ENCODE measurements at places on chromosomes 6 and 20.

DNA sequence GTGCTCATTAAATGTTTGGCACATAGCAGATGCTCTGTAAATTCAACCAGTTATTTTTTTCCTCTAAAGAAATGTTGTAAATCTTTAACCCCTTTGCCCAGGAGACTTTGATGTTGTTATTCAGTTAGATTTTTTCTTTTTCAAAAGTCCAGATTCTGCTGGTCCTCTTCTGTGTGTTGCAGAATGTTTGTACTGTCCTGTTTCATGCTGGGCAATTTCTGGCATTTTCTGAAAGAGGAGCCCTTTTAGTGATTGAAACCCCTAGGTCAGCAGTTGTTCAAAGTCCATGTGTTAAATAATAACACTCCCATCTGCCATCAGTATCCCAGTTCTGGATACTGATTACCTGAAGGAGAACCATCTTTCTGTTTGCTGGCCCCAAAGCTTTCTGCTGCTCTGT is 1.3 kb upstream of the SLC17A1 start:
- no peak for DNase-seq

DNA sequence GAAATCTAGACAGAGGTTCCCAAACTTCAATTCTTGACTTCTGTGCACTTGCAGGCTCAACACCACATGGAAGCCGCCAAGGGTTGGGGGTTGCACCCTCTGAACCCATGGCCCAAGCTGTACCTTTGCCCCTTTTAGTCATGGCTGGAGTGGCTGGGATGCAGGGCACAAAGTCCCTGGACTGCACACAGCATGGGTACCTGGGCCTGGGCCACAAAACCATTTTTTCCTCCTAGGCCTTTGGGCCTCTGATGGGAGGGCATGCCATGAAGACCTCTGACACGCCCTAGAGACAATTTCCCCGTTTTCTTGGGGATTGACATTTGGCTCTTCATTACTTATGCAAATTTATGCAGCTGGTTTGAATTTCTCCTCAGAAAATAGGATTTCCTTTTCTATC is 342.0 kb downstream of the TPBG start:
- DNase-seq: no peak

DNA sequence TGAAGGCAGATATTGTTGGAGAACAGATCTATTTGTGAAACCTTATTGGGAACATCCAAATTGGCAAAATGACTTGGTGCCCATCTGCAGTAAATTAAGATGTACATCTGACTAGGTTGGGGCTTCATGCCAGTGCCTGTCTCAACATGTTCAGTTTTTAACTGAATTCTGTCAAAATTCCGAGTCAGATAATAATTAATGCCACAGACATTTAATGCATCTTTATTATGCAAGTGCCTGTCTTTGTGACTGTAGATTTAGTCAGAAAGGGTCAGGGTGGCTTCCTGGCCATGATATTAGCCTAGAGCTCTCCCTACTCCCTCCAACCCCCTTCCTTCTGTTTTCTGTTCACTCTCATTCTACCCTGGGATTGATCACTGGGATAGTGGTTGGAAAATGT is 199.3 kb upstream of the FLRT3 start:
- no peak for DNase-seq

DNA sequence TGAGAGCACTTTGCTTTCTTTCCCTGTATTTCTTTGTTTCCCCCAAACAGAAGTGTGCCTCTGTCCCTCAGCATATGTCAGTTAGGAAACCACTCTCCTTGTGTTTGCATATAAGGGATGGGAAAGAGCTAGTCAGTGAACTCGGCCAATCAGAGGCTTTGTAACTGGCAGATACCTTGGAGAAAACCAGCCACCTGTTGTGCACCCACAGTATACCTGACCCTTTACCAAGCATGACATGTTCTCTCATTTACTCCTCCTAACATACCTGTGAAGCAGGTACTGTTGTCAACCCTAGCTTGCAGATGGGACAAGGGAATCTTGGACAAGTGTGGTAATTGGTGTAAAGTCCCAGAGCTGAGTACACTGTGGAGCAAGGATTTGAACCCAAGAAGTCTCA is 96.1 kb upstream of the FAM8A1 start:
- no peak for DNase-seq

DNA sequence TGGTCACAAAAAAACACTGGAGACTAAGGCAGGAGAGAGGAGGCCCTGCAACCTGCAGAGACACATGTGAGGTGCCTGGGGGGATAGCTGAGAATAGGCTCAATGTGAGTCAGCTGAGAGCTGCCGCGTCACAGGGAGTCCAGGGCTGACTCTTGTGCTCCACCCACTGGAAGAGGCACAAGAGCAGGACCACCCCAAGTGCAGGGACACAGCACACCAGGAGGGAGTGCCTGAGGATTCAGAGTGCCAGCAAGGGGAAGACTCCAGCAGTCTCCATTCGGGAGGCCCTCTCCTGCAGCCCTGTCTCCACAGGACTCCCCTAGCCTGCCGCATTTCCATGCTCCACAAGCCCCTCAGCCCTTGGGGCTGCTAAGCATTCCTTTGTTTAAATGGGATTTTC is 105.5 kb downstream of the HUS1B start:
- DNase-seq: no peak

- DNase-seq: no peak
Observed at GRCh38 chr6:39793516-39793915, 1.3 kb downstream of the DAAM2 start.

DNA sequence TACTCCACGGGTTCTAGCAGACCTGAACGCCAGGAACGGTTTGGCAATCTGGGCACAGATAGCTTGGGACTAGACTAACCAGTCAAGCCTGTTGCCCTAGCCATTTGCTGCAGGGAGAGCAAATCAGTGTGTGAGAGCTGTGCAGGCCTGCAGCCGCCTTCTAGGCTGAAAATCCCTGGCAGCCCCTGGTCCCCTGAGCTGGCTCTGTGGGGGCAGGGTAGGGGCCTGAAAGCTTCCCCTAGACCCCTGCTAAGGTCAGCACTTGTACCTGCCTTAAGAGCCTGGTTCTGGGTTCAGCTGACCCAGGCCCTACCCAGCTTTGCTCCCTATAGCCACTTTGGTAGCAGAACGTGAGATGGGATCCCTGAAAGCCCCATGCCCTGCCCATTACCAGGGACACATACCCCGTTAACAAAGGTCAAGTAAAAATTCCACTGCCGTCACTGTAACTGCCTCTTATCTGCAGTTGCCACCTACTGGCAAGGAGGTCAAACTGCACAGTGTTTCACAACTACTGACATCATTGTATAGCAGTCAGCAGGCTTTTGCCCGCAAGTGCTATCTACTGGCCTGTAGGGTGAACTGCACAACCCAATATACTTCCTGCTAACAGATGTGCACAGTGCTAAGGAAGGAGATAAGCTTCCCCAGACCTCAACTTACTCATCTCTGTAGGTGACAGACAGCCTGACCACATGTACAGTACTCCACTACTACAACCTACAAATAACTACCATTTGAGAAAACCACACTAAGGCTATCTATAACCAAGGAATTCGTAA is 95.1 kb upstream of the OLIG3 start:
- peak; percentile 6 for DNase-seq

DNA sequence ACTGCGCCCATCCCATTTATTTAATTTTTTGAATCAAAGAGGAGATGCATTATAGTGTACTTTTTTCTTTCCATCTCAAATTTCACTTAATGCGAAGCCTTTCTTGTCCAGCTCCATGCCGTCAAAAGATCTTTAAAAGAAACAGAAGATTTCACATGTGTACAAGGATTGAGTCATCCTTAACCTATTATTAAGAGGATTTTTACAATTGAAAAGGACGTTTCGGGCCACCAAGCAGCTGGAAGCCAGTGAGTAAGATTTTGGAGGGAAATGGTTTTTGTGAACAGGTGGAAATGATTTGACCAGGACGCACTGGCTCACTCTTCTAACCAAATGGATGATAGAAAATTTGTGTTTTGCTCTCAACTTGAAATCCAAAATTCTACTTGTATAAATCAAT is 15.1 kb upstream of the CCDC170 start:
- no peak for DNase-seq

DNA sequence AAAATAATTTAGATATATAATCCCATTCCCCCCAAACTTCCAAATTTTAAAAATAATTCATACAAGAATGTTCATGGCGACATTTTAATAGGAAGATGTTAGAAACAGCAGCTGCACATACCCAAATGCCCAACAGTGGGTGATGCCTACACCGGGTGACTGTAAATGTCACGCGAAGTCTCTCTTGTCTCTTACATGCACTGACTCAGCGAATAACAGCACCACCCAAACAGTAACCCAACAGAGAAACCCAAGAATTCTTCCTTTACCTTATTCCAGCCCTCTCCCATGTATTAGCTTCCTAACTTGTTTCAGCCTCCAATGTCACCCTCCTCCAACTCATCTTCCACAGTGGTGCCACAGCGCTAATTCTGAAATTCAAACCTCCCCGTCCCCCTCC is 74.5 kb upstream of the E2F3 start:
- no peak for DNase-seq

DNA sequence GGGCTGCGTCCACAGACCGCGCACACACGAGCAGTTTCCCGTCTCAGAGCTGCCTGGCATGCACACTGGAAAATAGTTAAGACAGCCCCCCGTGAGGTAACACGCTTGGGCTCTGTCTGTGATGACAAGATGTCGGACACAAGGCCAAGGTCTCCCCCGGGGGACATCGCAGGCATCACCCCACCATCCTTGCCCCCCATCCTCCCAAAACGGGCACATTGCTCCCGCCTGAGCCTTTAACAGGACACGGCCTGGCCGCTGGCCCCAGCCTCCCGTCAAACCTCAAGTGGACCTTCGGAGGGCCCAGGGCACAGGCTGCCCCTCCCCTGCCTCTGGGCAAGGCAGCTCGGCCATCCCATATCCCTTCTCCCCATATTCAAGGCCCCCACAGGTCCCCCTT is 5.6 kb downstream of the KCNQ2 start:
- no peak for DNase-seq

GRCh38 chr20:19956976-19957375 is 60.2 kb upstream of the NAA20 start:
- no peak for DNase-seq

GRCh38 chr6:157225575-157225995 is 97.7 kb downstream of the TMEM242 start:
- DNase-seq: no peak

GRCh38 chr20:31987744-31988143 is 19.8 kb downstream of the XKR7 start:
- no peak for DNase-seq

GRCh38 chr20:47252879-47253307 is 103.6 kb downstream of the ZMYND8 start:
- DNase-seq: no peak

Data from memory B cell (primary cell).